NCI-H1694 (cell line): ENCODE measurements at places on chromosomes 6 and 20.

DNA sequence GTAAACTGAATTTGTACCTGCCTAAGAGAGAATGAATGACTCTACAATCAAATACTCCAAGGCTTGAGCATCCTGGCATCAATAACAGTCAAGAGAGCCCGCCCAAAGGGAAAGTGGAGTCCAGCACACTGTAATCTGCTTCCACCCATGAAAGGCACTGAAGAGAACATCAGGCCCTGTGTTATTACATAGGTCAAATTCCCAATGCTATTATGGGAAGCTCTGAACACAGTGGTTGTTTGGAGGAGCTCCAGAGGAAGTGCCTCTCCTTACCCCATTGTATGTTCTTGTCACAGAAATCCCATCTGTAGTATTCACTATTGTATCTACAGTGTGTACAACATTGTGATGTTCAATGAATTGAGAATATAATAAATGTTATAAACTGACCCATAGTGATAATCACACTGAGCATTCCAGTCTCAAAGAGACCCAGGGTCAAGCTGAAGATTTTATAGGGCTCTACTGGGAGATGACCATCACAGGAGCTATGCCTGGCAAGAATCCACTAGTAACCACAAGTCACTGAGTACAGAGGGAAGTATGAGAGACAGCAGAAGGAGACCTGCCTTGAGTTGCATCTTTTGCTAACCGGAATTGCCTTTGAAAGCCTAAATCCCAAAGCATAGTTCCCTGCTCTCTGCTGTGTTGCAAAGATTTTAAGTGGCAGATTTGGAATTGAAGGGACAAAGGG, 446.7 kb downstream of the GJA1 start:
- no peak for DNase-seq

- DNase-seq: no peak
Measured at GRCh38 chr20:22315771-22316170, 268.6 kb downstream of the FOXA2 start.

DNA sequence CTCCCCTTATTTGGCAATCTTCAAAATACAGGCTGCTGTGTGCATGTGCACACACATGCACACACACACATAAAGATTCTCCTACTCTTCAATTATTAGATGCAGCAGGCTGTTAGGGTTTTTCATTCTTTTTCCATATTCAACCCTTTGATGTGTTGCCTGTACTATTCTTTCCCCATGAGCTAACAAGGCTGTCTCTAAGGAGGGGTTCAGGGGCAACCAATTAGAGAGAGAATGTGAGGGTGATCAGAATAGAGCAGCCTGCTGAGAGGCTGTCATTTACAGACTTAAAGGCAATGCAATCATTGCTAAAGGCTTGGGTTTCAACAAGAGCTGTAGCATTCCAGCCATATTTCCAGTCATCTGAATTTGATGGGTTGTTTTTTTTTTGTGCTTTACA, 467.4 kb upstream of the ID4 start:
- no peak for DNase-seq

- DNase-seq: no peak
Measured at GRCh38 chr6:139262519-139263300, 29.1 kb downstream of the TXLNB start.

GRCh38 chr6:65819152-65819551, 112.1 kb upstream of the EYS start:
- DNase-seq: no peak
